ENCODE measurements at places on chromosomes 16 and 17. TPM values are rescaled to one million over a fixed set of nuclear protein-coding genes. Genes with fewer than 3 reads are reported as not detected.

DNA sequence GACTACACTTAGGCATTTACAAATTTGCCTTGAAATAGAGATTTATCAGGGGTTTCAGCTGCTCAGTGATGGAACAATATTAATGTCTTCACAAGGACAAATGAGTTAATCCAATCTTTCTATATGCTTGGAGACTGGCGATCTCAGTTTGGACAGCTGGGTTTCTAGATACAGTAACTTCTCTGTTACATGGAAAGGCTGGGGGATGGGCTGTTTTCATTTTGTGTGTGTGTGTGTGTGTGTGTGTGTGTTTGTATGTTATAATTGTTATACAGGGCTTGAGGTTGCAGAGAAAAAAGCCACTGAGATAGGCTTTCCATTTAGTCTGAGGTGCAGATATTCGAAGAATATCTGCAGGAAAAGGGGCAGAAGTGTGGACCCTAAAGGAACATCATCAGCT is 359.3 kb upstream of the SALL1 start:
- no peaks in the 10 kb centered on the region for H3K4me1 ChIP-seq
- DNase-seq: no peak
- no peaks in the 10 kb centered on the region for H3K36me3 ChIP-seq
- no peaks in the 10 kb centered on the region for H3K27me3 ChIP-seq
- no peak overlapping the region for H3K4me3 ChIP-seq
- H3K27ac ChIP-seq: no peak overlapping the region

DNA sequence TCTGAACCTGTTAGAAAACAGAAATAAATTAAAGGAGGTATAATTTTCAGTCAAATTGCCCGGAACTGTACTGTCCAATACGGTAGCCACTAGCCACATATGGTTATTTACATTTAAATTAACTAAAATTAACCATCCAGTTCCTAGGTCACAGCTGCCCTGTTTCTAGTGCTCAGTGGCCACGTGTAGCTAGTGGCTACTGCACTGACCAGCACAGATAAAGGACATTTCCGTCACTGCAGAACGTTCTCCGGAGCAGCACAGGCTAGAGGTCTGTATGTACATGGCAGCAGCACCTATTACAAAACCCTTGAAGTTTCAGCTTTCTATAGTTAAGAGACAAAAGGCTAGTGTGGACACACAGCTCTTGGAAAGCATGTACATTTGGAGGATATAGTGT is 33.7 kb downstream of the CPSF4L start:
- H3K27me3 ChIP-seq: no peaks in the 10 kb centered on the region

- no peaks in the 10 kb centered on the region for H3K4me1 ChIP-seq
- no peak for DNase-seq
- H3K27ac ChIP-seq: no peak overlapping the region
- no peak overlapping the region for H3K4me3 ChIP-seq
These were observed 47.6 kb downstream of the CPD start for GRCh38 chr17:30426292-30426691.

DNA sequence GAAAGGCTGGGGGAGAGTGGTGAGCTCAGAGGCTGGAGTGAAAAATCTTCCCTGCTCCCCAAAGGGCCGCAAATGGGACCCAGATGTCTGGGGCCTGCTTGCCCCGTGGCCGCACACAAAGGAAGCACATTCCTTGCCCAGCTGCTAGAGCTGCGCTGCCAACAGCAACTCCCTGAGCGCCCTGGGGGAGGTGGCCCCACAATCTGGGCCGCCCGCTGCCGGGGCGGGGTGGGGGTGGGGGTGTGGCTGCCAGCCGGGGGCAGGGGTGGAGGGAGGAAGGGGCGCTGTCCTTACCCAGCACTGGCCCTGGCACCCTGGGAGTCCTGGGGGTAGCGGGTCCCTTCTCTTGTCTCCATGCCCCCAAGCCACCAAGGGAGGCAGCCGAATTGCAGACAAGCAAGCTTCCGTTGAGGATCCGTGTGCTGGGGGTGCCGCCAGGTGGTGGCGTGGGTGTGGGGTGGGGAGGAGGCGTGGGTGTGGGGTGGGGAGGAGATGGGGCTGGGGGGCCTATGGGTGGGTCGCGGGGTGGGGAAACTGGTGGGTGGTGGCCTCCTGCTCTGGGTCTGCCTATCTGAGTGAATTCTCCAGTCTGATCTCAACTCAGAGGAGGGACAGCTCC is 48.4 kb upstream of the PABPN1L start:
- H3K27me3 ChIP-seq: no peaks in the 10 kb centered on the region
- no peaks in the 10 kb centered on the region for H3K4me1 ChIP-seq
- no peak for DNase-seq
- no peak overlapping the region for H3K4me3 ChIP-seq
- H3K36me3 ChIP-seq: no peaks in the 10 kb centered on the region
- no peak overlapping the region for H3K27ac ChIP-seq

- no peak for DNase-seq
- peaks cover 6% of the 10 kb centered on the region for H3K27me3 ChIP-seq
- peak overlapping the region; percentile 46 for H3K27ac ChIP-seq
- H3K36me3 ChIP-seq: no peaks in the 10 kb centered on the region
These were observed 25.4 kb downstream of the METRNL start for GRCh38 chr17:83104577-83105505.

DNA sequence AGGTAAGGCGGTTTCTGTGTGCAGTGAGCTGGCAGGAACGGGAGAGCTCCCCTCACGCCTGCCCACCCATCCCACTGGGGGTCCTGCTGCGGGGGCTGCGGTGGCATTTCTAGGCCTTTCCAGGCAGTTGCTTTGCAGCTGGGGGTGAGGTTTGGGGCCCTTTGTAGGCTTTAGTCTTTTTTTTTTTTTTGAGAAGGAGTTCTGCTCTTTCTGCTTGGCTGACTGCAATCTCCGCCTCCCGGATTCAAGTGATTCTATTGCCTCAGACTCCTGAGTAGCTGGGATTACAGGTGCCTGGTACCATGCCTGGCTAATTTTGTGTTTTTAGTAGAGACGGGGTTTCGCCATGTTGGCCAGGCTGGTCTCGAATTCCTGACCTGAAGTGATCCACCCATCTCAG is 11.1 kb downstream of the TSC2 start:
- no peak overlapping the region for H3K4me3 ChIP-seq
- DNase-seq: no peak
- H3K36me3 ChIP-seq: no peaks in the 10 kb centered on the region
- H3K27me3 ChIP-seq: no peaks in the 10 kb centered on the region
- no peak overlapping the region for H3K27ac ChIP-seq

- H3K4me3 ChIP-seq: no peak overlapping the region
- no peaks in the 10 kb centered on the region for H3K36me3 ChIP-seq
- H3K27ac ChIP-seq: peak overlapping the region; percentile 38
- no peaks in the 10 kb centered on the region for H3K27me3 ChIP-seq
These were observed 23.0 kb downstream of the VAC14 start for GRCh38 chr16:70777973-70778406.

- H3K27me3 ChIP-seq: peaks cover 20% of the 10 kb centered on the region
- H3K4me3 ChIP-seq: no peak overlapping the region
- no peaks in the 10 kb centered on the region for H3K4me1 ChIP-seq
These were observed 10.1 kb upstream of the CA4 start for GRCh38 chr17:60139438-60140285.

- no peaks in the 10 kb centered on the region for H3K36me3 ChIP-seq
- no peaks in the 10 kb centered on the region for H3K27me3 ChIP-seq
- no peak overlapping the region for H3K27ac ChIP-seq
- no peaks in the 10 kb centered on the region for H3K4me1 ChIP-seq
- H3K4me3 ChIP-seq: no peak overlapping the region
These were observed 1.7 kb downstream of the RAD51D start for GRCh38 chr17:35117984-35118383.

DNA sequence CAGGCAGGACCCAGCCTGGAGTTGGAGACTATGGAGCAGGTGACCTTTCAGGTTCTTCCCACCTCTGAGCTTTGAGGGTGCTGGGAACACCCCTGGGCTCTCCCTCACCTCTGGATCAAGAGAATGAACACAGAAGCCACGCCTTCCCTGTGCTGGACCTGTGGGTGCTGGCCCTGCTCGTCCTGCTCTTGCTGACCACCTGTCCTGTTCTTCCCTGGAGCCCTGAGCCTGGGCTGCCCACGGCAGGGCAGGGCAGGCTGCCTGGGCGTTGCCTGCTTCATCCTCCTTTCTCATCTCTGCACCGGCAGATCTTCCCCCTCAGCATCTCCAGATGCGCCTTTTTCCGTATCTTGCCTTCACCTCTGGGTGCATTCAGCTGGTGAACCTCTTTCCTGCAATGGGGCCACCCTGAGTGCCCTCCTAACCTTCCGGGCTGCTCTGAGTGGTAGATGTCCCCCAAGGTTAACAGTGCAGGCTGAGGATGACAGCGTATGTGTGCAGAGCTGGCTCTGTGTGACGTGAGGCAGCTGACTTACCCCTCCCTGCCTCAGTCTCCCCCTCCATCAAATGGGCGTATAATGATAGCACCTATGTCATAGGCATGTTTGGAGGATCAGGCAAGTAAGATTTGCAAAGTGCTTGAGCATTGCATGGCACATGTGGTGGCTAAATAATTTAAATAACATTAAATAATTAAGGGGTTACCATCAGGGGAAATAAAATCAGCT is 225.8 kb upstream of the CIBAR2 start:
- no peaks in the 10 kb centered on the region for H3K4me1 ChIP-seq
- no peak for DNase-seq
- no peak overlapping the region for H3K4me3 ChIP-seq
- no peak overlapping the region for H3K27ac ChIP-seq

- H3K27me3 ChIP-seq: no peaks in the 10 kb centered on the region
- no peaks in the 10 kb centered on the region for H3K4me1 ChIP-seq
- no peak overlapping the region for H3K27ac ChIP-seq
- no peak for DNase-seq
- no peak overlapping the region for H3K4me3 ChIP-seq
- no peaks in the 10 kb centered on the region for H3K36me3 ChIP-seq
These were observed 136.4 kb downstream of the WWOX start for GRCh38 chr16:78235876-78236275.

- no peak for DNase-seq
- no peaks in the 10 kb centered on the region for H3K27me3 ChIP-seq
These were observed 7.1 kb upstream of the SLC5A11 start for GRCh38 chr16:24838554-24839266.

- H3K27me3 ChIP-seq: no peaks in the 10 kb centered on the region
- no peak for DNase-seq
- no peaks in the 10 kb centered on the region for H3K36me3 ChIP-seq
- peaks cover 4% of the 10 kb centered on the region for H3K4me1 ChIP-seq
These were observed 6.6 kb upstream of the EFCAB13 start for GRCh38 chr17:47317119-47317518.

DNA sequence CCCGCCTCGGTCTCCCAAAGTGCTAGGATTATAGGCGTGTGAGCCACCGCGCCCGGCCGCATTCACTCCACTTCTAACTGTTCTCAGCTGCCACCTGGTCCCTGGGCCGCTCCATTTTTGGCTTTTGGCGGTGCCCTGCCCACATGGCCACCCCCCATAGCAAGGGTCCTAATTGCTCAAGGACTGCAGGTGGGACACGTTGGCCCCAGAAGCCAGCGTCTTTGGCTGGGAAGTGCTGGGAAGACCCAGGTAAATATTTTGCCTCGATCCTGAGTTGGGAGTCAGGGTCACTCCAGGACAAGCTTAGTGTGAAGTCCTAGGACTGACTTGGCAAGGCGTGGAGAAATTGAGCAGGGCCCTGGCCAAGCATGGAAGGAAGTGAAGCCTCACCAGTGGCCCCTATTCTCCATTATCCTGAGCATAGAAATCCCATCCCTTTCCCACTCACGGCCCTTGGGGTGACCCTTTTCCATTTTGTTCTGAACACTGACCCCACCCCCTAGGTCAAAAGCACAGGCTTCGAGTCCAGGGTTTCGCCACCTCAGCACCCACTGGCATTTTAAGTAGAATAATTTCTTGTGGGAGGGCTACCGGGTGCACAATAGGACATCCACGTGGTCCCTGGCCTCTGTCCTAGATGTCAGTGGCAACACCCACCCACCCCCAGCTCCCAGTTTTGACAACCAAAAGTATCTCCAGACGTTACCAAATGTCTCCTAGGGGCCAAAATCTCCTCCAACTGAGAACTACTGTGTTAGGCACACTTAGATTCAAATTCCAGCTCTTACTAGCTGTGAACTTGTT is 5.9 kb upstream of the WDR81 start:
- no peak overlapping the region for H3K4me3 ChIP-seq
- H3K27me3 ChIP-seq: no peaks in the 10 kb centered on the region
- H3K36me3 ChIP-seq: no peaks in the 10 kb centered on the region
- H3K27ac ChIP-seq: peak overlapping the region; percentile 100
- DNase-seq: peak; percentile 32

DNA sequence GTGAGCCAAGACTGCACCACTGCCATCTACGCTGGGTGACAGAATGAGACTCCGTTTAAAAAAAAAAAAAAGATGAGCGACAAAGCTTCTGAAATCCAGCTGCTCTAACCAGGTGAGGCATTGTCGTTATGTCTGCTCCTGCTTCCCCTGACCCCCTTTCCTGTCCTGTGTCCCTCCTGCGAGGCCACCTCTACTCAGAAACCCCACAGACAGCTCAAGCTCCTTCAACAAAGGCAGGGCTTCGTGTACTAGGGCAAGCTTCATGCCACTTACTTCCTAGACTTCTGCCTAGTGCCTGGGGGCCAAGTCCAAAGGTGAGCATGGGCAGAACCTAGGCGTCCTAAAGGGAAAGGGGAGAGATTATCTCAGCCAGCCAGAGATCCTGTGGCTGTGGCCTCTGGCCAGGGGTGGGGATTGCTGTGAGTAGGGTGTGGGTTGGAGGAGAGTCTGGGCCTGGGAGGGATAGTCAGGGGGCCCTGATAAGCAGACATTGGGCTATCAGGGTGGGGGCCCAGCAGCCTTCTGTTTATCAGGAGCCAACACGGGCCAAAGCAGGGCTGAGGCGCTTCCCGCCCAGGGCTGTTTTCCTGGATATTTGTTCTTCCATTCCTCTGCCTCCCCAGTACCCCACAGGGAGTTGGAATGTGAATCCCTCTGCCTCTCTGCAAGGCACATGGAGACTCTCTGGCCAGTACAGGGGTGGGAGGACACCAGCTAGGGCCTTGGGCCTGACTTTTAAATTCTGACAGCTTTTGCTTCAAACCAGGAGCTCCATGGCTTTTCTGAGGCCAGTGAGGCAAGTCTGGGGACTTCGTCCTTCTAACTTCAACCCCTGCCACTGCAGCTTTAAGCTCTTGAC is 10.4 kb downstream of the ERAL1 start:
- H3K27ac ChIP-seq: no peak overlapping the region
- H3K4me3 ChIP-seq: no peak overlapping the region
- no peaks in the 10 kb centered on the region for H3K4me1 ChIP-seq
- no peaks in the 10 kb centered on the region for H3K27me3 ChIP-seq

The AXIN2 gene
- total RNA-seq: 21.8 TPM

The AP2B1 gene
- total RNA-seq: 40.7 TPM

The PLEKHM1 gene
- 14.7 TPM for total RNA-seq

The KIF18B gene
- total RNA-seq: not detected

The TBC1D3H gene
- not detected for total RNA-seq

The KCNG4 gene
- not detected for total RNA-seq

Data from uterus (tissue), 4 donors.